Activated CD8-positive, alpha-beta memory T cell treated with anti-CD3 and anti-CD28 coated beads, Interleukin-2, amount 50 U/mL, for 4 hours (primary cell): ENCODE measurements at places on chromosomes 1 and 21.

GRCh38 chr1:5220821-5221220 is 566.4 kb downstream of the AJAP1 start:
- DNase-seq: no peak

GRCh38 chr21:25094695-25095094 is 512.6 kb downstream of the MRPL39 start:
- DNase-seq: no peak

DNA sequence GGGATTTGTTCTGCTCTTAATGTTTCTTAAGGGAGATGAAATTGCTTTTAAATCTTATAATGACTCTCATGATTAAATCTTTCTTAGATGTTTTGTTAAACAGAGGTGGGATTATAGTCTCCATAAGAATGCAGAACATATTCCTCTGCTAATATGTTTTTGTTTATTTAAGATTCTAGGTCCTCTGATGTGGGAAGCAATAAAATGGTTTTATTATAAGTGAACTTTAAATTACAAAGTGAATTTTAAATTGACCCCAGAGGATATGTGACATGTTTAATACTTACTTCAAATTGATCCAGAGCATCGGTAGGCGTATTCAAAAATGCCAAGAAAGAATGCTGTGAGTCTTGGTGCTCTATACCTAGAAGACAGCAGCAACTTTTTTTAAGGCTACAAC is 129.4 kb downstream of the COQ8A start:
- no peak for DNase-seq

DNA sequence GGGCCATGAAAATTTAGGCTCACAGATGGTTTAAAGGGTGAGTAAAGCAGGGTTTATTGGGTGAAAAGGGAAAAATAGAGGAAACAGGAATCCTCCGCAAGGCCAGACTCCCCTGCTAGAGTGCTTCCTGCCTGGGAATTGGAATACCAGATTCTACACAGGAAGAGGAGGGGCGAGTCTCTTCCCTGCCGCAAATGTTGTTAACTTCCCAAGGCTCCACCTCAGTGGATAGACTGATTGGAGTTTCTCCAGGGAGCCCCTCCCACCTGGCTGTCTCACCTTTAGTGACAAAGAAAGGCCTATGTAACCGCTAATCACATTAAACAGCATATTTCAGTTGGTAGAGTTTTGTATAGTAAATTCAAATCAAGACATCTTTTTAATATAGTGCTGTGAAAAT is 1450.1 kb downstream of the KCNT2 start:
- no peak for DNase-seq

GRCh38 chr1:235423214-235423652 is 56.0 kb downstream of the TBCE start:
- peak; percentile 24 for DNase-seq

DNA sequence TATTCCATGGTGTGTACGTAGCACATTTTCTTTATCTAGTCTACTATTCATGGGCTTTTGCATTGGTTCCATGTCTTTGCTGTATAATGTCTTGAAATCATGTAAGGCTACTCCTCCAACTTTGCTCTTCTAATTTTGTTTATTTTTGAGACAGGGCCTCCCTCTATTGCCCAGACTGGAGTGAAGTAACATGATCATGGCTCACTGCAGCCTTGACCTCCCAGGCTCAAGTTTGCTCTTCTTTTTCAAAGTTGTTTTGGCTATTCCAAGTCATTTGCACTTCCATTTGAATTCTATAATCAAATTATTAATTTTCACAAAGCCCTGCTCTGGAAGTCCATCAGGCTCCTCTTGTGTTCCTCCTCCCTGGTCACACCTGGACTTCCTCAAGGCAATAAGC is 90.2 kb upstream of the SGIP1 start:
- DNase-seq: no peak

DNA sequence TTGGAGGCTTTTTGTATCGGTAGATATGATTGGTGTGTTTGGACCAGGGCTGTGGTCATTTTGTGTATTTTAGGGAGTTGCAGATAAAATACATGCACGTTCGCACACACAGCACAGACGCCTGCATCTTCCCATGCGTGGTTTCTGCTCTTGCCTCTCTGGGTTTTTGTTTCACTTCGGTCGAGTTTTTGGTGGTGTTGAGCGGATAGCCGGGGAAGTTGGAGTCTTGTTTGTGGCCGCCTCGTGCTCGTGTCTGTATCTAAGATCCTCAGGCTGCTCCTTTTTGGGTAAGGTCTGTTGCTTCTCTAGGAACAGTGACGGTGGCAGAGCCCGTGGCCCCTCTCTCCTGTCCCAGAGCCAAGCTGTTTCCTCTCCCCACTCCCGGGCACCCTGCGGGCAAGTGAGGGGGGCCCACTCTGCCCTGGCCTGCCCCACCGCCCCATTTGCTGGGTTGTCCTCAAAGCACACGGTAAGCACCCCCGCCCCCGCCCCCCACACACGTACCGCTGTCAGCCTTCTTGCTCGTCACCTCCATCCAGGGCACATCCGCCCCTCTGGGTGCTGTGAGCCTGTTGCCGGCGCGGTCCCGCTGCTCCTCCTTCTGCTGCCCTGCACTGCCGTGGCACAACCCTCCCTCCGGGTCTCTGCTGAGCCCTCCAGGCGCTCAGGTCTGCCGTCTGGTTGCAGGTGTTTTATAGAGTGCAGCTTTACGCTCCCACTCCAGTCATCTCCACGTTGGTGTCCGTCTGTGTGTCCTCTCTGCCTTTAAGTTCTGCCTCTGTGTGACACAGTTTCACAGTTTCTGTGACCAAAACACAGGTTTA is 51.9 kb downstream of the AGPAT3 start:
- DNase-seq: peak; percentile 66

GRCh38 chr21:17610911-17611310 is 1.8 kb downstream of the BTG3 start:
- no peak for DNase-seq

DNA sequence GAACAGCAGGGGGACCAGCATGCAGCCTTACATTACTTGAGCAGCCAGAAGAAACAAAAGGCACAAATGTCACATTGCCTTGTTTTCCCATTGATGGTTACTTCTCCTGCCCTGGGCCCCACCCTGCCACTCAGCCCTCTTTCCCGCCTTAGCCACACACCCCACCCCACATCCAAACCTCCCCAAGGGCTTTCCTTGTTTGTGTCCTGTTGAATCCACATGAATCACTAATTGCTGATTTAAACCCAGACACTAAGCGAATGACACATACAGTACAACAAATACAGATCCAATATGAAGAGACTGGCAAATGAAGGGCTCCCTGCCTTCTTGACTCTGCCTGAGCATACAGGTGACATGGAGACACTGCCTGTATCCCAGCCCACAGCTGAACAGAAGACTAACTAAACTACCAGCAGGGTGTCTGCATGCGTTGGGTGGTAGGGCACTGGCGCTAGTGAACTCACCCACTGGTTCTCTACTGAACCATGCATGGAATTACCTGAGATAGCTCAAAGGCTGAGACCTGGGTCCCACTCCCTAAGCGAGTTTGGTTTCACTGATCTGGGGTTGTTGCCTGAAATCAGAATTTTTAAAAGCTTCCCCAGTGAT is 3.1 kb downstream of the IGSF3 start:
- DNase-seq: no peak

DNA sequence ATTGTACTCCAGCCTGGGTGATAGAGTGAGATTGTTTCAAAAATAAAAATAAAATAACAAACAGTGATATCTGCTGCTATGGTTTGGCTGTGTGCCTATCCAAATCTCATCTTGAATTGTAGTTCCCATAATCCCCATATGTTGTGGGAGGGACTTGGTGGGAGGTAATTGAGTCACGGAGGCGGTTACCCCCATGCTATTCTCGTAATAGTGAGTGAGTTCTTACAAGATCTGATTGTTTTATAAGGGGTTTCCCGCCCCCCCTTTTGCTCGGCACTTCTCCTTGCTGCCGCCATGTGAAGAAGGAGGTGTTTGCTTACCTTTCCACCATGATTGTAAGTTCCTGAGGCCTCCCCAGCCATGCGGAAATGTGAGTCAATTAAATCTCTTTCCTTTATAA is 47.8 kb downstream of the ACTL8 start:
- DNase-seq: no peak

DNA sequence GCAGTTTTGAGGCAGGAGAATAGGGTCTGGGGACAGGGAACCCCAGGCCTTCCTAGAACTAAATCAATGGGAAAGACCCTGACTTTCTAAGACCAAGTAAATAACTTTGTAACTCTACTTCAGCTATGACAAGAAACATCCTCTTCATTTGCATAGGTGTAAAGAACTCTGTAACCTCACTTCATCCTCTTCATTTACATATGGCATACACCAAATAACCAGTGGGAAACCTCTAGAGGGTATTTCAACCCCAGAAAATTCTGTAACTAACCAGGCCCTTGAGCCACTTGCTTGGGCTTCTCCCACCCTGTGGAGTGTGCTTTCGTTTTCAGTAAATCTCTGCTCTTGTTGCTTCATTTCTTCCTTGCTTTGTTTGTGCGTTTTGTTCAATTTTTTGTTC is 495.6 kb downstream of the SIPA1L2 start:
- no peak for DNase-seq

- DNase-seq: no peak
Observed at GRCh38 chr21:25878344-25878743, 143.6 kb downstream of the GABPA start.

DNA sequence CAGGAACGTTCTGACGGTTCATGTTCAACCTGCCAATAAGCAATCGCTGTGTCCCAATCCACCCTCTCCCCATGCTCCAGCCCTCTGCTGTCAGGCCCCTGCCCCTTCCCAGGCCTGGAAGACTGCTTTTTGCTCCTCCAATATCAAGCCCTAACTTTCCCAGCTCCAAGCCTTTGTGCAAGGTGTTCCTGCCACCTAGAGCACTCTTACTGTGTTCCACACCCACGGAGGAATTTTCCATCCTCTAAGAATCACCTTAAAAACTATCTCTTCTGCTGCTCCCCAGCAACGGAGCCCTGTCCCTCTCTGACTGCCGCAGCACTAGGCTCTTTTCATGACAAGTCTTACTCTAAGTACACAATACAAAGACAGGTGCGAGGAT is 657.9 kb downstream of the AJAP1 start:
- DNase-seq: no peak

DNA sequence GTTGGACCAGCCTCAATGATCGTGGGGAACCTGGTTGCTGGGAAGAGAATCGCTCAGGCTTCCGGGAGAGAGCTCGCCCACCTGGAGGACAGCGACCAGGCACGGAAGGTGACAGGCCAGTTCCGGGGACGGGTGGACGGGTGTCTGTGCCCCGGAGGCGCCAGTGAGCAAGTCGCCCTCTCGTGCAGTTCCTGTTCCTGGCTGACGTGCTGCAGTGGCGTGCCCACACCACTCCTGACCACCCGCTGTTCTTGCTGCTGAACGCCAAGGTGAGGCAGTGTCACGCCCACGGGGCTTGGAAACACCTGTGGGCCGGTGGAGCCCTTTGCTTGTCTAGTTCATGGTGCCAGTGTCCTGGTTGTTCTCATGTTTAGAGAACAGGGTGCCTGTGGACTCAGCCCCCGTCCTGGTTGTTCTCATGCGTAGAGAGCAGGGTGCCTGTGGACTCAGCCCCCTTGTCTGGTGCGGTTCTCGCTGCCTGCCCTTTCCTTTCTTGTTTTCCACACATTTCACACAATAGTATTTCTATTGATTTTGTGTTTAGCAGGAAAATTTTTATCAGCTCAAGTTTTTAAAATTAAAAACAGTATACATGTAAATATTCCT is 53.1 kb downstream of the S100B start:
- peak; percentile 43 for DNase-seq

GRCh38 chr1:18329469-18330253 is 151.1 kb upstream of the KLHDC7A start:
- DNase-seq: no peak

DNA sequence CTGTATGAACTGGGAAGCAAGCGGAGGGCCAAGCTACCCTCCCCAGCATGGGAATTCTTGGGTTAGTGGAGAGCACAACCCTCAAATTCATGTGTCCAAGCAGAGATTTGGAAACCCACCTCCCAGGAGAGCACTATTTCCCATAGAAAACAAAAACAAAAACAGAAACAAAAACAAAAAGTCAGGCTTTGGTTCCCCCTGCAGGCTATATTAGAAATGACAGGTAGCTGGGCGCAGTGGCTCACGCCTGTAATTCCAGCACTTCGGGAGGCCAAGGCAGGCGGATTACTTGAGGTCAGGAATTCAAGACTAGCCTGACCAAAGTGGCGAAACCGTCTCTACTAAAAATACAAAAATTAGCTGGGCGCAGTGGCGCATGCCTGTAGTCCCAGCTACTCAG is 10.8 kb downstream of the MINDY1 start:
- DNase-seq: peak; percentile 26

DNA sequence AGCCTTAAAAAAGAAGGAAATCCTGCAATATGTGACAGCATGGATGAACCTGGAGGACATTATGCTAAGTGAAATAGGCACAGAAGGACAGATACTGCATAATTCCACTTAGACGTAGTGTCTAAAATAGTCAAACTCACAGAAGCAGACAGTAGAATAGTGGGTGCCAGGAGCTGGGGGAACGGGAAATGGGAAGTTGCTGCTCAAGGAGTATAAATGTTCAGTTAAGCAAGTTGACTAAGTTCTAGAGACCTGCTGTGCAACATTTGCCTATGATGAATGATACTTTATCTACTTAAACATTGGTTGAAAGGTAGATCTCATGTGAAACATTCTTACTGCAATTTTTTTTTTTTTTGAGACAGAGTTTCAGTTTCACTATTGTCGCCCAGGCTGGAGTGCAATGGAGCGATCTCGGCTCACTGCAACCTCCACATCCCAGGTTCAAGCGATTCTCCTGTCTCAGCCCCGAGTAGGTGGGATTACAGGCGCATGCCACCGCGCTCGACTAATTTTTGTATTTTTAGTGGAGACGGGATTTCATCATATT is 197.8 kb downstream of the HIVEP3 start:
- DNase-seq: no peak

DNA sequence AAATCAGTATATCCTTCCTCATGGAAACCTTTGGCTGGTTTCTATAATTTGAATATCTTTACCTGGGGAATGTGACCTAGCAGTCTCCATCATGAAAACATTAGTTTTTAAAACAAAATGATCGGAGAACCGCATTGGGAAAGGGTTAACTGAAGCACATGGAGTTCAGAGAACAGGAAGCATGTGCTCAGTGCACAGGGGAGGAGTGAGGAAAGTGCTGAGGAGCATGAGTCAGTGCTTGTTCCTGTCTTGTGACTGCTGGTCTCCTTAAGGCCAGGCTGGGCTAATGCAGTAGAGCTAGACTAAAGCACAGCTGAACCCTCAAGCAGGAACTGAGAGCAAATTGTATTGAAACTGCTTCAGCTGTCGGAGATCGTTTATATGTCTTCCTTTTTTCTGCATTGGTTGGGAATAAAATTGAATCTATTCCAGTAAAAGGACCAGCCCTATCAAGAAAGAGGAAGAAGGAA is 5.8 kb downstream of the IFI16 start:
- peak; percentile 63 for DNase-seq

GRCh38 chr1:163826500-163826899 is 504.7 kb downstream of the NUF2 start:
- DNase-seq: no peak

DNA sequence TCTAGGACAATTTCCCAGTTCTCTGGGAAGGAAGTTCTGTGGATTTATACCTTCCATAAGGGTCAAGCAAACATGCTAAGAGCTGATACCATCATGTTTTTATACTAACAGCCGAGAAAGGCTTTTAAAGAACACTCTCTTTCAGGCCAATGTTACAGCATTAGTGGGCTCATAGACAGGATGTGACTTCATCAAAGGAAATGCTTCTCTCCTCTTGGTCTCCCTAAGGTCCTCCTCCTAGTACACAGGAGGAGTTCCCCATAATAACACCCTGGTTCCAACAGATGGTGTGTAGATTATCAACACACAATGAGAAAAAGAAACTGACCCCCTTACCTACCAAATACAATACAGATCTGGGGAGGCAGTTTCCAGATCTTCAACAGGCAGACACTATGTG is 26.7 kb upstream of the GLIS1 start:
- DNase-seq: no peak
